DMS79 (cell line): ENCODE measurements at places on chromosomes 11 and 22.

DNA sequence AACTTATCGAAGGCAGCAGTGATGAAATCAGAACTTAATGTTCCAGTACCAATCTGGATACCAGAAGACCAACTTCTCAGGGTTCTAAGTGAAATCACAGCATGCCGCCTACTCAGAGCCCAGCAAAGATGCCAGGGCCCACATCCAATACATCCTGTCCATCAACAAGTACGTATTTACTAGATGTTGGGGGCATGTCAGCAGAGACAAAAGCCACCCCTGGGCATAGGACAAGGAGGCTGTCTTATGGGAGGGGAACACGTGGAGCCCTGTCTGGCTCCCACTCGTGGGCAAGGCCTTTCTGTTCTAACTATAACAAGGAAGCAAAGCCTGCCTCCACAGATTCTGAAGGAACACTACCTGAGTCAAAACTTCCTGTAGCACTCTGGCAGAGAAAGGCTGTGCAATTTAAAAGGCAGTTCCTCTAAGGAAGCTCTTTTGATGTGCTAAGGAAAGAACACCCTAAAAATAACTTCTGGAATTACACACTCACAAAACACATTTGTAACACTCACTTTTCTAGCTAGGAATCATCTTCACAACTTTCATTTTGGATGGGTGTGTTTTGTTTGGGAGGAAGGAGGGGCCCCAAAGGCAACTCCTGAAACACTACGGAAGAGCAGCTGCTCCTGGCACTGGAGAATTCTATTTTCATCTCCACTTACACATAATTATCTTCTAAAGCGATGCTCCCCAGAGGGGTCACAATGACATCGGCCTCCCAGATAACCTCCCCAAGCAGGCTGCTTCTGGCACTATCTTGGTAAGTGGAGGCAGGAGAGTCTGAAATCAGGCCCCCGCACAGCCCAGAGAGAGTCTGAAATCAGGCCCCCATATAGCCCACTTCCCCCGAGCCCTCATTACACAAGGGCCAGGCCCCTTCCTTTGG lies 14.2 kb downstream of the SMCO4 start:
- no peak for DNase-seq

GRCh38 chr22:45891996-45892621 lies 84.9 kb downstream of the WNT7B start:
- no peak for DNase-seq

DNA sequence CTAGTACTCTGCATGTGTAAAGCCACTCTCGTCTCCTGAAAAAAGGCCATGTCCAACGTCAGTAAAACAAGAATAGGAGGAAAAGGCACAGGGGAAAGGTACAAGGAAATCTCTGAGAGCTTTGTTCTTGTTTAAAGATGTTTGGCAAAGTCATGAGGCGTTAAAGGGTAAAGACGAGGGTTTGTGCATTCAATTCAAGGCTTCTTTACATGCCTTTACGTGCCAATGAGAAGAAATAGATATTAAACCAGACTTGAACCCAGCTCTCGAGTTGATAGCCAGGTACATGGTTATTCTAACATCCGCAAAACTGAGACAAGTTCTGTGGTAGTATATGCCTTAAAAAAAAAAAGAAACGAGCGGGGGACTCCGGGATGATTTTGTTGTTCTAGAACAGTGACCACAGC lies 704 bp upstream of the CFL1 start:
- DNase-seq = peak; percentile 57

- DNase-seq = no peak
Observed at GRCh38 chr11:33877038-33877437, 14.8 kb downstream of the LMO2 start.

DNA sequence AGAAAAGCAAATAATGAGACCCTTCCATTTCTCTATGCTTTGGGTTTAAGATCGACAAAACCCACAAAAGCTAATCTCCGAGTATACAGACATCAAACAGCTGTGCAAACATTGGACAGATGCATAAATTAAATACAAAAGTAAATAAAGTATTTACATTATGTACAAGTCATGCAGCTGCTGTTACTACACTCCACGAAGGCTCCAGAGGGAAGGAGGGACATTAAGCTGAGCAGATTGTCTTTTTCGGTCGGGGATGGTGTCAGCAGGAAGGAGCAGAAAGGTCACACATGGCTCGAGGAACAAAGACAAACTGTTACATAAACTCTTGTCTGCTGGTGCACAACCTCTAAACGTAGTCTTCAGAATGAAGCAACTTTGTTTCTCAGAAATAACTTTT lies 88.8 kb upstream of the BARX2 start:
- no peak for DNase-seq

- DNase-seq = peak; percentile 60
Observed at GRCh38 chr11:11842421-11843008, 743 bp downstream of the USP47 start.

DNA sequence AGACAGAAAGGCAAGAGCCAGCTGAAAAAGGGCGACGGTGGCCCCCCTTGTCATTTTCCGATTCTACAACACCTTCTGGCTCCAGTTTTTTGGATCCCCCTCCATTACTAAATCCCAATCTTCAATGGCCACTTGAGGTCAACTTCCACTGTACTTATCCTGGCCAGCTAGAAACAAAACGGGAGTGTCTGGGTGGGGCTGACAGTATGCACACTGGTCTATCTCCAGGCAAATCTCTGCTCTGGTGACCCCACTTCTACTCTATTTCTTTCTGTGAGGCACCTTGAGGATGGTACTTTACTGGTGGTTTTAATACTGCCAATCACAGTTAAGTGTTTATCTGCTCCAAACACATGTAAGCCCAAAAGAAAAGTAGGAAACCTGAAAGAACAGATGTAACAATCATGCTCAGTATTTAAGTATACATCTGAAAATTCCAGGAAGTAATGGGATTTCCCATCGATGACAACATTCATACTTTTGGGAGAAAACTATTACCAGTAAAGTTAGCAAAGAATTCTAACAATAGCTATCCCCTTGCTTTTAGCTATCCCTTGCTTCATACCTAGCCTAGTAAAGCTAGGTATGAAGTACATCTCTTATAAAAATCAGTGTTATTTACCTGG lies 16.0 kb downstream of the CDON start:
- no peak for DNase-seq

GRCh38 chr11:1292018-1292643 lies 17.3 kb downstream of the TOLLIP start:
- DNase-seq = no peak

GRCh38 chr22:28021998-28022660 lies 103.1 kb upstream of the PITPNB start:
- DNase-seq = no peak

- DNase-seq = peak; percentile 74
Observed at GRCh38 chr11:46391578-46392420, at the start of gene CHRM4. CHRM4 (minus strand) TSS chr11:46391776; CDS start chr11:46386557, 5,219 bp downstream.

DNA sequence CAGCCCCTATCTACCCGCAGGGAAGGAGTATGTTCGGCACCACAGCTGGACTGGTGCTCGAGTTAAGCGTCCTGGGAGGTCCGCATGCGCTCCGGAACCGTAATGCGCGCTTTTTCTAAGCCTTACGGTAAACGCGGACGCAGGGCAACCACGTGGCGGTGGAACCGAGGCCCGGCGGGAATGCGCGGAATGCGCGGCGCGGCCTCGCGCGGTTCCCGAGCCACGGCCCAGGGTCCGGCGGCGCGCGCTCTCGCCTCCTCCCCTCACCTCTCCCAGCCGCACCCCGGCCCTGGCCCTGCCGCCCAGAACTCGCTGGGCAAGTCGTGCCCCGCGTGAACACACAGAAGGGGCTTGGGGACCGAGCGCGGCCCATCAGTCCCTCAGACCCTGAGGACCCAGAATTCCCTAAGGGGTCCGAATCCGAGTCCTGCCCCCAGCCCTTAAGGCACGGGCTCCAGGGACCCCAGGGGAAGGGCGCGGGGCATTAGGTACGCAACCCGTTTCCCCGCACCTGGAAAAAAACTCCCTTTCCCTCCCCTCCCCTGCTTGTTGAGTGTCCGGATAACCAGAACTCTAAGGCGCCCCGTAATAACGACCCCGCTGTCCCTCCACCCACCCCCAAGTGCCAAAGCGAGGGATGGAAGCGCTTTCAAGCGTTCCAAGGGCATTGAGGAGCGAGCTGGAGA lies 4.3 kb upstream of the CCND1 start:
- DNase-seq = no peak

DNA sequence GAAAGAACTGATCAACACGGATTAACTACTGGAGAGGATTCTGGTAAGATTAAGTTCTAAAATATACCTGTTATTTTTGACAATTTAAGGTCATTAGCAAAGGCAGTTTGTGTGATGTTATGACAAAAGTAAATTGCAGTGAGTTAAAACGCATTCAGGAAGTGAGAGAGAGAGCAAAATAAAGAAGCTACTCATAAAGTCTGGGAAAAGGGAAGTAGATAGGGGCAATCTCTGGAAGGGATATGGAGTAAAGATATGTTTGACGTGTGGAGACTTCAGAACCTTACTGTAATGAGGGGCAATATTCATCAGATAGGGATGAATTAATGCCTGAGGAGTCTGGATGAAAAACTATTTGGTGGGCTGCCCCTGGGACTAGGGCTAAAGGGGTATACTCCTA lies 16.8 kb downstream of the OR56B4 start:
- no peak for DNase-seq

- DNase-seq = no peak
Observed at GRCh38 chr11:66317322-66317722, 478 bp upstream of the CD248 start.

- DNase-seq = no peak
Observed at GRCh38 chr11:30342736-30343166, 19.8 kb downstream of the ARL14EP start.

GRCh38 chr11:71190551-71190950 lies 61.8 kb downstream of the SHANK2 start:
- no peak for DNase-seq

DNA sequence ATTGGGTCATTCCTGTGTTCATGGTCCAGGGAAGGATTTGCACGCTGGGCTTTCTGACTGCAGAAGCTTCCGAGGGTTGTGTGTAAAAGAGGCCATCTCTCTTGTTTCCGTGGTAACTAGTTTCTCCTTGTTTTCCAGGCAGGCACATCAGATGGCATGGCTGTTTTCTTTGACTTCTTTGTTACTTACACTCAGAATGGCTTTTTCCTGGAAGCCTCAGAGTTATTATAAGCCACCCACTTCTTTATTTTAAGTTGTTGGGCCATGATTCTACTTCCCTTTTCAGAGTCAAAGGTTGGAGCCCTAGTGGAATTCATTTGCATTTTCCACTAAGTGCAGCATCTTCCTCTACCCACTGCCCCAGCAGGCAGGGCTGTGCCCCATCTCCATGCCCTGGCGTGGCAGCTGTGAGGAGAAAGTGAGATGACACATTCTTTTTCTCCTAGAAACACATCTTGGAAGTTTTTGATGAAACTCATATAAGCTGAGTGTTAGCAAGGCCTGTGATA lies 94.9 kb downstream of the PRR5L start:
- no peak for DNase-seq

GRCh38 chr22:50506611-50507420 lies 686 bp downstream of the LMF2 start:
- no peak for DNase-seq

- no peak for DNase-seq
Observed at GRCh38 chr11:8905528-8906165, 5.3 kb upstream of the AKIP1 start.

GRCh38 chr11:110527146-110527545 lies 97.4 kb downstream of the FDX1 start:
- DNase-seq = no peak
